ENCODE measurements at places on chromosomes 1 and 21. TPM values are rescaled to one million over a fixed set of nuclear protein-coding genes. Genes with fewer than 3 reads are reported as not detected.

The LCE2A gene
- not detected for total RNA-seq

The GREM2 gene
- total RNA-seq: not detected

The RNU1-3 gene
- total RNA-seq: 907 TPM

The SLC45A1 gene
- 0.48 TPM for total RNA-seq

The HHAT gene
- total RNA-seq: 1.5 TPM

The OR2T33 gene
- not detected for total RNA-seq

The OR2L5 gene
- not detected for total RNA-seq

The F3 gene
- total RNA-seq: not detected

The ALX3 gene
- not detected for total RNA-seq

The UQCRHL gene
- 2.0 TPM for total RNA-seq

The BGLAP gene
- total RNA-seq: 1.8 TPM

The CD2 gene
- total RNA-seq: 382 TPM

The APCS gene
- not detected for total RNA-seq

The PCP4 gene
- total RNA-seq: not detected

The DNAH14 gene
- total RNA-seq: 0.42 TPM

The VHLL gene
- total RNA-seq: not detected

The RAVER2 gene
- 6.9 TPM for total RNA-seq

The ELF3 gene
- 0.19 TPM for total RNA-seq

The GPR3 gene
- total RNA-seq: 4.1 TPM

The PCBP3 gene
- total RNA-seq: 1.2 TPM

The UMODL1 gene
- total RNA-seq: not detected

The MYBPH gene
- total RNA-seq: not detected

The SELENBP1 gene
- total RNA-seq: not detected

The RGS13 gene
- not detected for total RNA-seq

The SLC44A3 gene
- not detected for total RNA-seq

The GFI1 gene
- 74.4 TPM for total RNA-seq

The DMRTA2 gene
- total RNA-seq: not detected

The OR10Z1 gene
- not detected for total RNA-seq

The NTPCR gene
- total RNA-seq: 34.8 TPM

The SV2A gene
- total RNA-seq: 8.5 TPM

The ERO1B gene
- total RNA-seq: 2.3 TPM

The RPTN gene
- total RNA-seq: not detected
